ENCODE measurements at places on chromosomes 11 and 22.
A peak's percentile ranks its signal among the peaks of the same experiment; 100 is the strongest.

- DNase-seq = no peak
Measured at GRCh38 chr11:30426781-30427180, 103.9 kb downstream of the ARL14EP start.

- DNase-seq = peak; percentile 94
Measured at GRCh38 chr11:66408488-66409214, 12.2 kb upstream of the NPAS4 start.

GRCh38 chr22:29117799-29118477 lies 45.1 kb downstream of the KREMEN1 start:
- no peak for DNase-seq

DNA sequence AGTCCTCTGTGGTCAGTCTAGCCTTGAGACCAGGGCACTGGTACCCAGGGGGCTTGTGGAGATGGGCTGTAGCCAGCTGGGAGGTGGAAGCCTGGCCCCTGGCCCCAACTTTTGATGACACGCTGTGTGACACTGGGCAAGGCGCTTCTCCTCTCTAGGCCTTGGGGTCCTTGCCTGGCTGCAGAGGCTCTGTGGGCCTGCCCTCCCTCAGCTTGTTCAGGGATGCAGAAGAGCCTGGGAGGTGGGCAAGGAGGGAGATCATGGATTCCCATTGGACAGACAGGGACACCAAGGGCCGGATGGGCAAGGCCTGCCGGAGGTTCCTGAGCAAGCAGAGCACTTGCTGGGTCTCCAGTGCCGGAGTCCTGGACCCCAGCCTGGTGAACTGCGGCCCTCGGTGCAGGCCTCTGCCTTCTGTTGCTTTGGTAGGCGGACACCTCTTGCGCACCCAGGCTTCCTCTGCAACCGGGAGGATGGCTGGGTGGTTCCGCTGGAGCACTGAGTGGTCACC lies 1.3 kb upstream of the PPP2R5B start:
- no peak for DNase-seq

DNA sequence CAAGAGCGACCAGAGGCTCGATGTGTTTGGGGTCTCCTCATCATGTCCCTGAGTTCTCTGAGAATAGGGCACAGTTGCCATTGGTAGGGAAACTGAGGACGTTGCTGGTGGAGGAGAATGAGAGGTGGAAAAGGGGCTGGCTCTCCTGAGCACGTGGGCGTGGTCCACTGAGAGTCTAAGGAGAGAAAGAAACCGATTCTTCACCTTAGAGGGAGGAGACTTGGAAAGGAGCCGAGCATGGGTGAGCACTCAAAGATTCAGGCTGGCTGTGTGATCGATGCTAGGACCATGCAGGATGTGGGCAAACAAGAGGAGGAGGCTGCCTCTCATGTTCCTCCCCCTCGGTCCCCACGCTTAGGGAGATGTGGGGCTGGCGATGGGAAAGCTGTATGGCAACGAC lies 19.8 kb upstream of the TLCD5 start:
- no peak for DNase-seq

DNA sequence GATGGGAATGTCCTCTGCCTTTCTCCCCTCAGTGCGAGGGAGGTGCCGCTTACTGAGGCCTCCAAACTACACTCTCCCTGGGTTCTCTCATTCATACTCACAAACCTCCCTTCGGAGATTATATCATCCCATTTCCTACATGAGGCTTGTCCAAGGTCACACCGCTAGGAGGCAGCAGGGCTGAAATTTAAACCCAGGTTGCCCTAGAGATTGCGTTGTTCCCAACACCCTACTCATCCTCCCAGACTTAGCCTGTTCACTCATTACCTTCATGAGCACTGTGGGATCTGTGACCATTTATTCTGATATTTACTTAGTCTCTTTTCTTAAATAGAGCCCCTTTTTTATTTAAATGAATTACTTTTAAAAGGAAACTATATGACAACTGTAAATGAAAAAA lies 31.1 kb downstream of the SDHAF2 start:
- DNase-seq = no peak

DNA sequence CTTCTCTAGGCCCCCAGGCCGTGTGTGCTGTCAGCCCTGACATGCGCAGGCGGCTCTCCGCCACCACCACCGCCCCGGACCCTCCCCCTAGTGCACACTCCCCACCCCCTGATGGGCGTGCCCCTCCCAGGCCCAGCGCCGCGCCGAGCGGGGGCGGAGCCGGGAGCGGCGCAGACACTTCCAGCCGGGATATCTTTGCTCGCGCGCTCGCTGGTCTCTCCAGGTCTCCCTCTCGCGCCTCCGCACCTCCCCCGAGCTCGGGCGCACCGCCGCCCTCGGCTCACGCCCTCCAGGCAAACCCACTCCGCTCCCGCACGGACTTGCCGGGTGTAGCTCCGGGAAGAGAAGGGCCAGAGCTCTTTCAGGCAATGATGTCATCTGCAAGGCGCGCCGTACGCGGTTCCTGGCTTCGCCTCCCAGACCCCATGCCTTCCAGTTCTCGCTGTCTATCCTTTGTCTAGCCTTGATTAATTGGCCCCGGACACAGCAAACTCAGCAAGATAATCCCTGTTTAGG lies at the start of gene SCN3B:
SCN3B (minus strand) TSS at position 59 of the 516 bp plus-strand sequence. CDS start 823 bp downstream, outside the sequence.
- DNase-seq = peak; percentile 11

DNA sequence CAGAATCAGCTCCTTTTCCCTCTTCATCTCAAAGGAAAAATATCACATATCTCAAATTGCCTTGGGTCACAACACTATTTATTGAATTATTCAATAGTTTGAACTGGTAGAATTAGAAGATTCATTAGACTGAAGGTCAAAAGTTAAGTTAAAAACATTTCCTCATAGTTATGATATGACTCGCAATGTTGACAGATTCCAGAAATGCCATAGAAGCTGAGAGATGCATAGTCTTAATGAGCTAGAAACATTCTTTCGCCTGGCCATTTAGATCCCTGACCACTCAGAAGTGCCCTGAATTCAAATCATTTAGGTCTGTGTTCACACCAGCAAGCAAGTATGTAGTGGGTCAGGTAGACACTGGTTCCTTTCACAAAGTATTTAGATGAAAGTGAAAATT lies 44.4 kb downstream of the FAT3 start:
- no peak for DNase-seq

DNA sequence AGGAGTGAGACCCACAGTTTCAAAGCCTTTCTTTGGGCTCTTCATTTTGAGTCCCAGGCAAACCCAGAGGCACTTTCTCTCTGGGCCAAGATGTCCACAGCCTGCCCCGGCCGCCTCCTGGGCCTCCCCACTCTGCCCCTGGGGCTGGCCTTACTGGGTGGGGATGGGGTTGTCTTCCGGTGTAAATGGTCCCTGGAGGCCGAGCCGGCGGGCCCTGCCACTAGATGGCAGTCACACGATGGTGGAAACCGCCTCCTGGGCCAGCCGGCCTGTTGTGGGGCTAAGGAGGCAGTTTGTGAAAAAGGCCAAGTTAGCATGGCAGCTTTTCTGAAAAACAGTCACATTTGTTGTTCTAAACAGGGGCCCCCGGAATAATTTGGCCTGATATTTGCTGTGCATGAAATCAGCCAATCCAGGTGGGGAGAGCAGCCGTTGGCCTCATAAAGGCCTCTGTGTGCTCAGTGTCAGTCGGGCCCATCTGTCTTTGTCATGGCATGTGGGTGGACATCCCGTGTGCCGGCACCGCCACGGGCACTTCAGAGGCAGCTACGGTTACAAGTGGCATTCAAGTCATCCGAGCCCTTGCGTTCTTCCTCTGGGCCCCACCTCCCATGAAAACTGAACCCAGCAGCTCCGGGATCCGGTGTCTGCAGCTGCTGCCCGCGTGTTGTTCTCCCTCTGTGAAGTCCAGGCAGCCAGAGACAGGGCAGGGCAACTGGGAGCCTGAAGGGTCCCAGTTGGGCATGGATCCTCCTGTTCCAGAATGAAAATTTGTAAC lies 6.5 kb downstream of the MRPL23 start:
- peak; percentile 15 for DNase-seq

DNA sequence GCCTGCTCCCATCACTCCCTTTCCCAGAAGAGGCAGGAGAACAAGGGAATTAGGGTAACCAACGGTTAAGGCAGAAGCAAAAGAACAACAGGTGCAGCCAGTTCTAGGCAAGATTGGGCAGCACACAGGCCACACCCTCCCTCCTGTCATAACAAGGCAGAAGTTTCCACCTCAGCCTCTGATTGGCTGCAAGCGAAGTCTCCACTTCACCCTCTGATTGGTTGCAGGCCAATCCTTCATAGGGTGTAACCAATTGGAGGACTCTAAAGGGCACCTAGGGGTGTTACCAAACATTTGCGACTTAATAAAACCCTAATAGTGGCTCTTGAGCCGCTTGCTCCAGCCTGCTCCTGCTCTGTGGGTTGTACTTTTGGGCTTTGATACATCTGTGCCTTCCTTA lies 153.8 kb downstream of the CACNA1I start:
- DNase-seq = no peak

- DNase-seq = no peak
Measured at GRCh38 chr11:97722065-97722464, 1298.7 kb upstream of the CNTN5 start.

DNA sequence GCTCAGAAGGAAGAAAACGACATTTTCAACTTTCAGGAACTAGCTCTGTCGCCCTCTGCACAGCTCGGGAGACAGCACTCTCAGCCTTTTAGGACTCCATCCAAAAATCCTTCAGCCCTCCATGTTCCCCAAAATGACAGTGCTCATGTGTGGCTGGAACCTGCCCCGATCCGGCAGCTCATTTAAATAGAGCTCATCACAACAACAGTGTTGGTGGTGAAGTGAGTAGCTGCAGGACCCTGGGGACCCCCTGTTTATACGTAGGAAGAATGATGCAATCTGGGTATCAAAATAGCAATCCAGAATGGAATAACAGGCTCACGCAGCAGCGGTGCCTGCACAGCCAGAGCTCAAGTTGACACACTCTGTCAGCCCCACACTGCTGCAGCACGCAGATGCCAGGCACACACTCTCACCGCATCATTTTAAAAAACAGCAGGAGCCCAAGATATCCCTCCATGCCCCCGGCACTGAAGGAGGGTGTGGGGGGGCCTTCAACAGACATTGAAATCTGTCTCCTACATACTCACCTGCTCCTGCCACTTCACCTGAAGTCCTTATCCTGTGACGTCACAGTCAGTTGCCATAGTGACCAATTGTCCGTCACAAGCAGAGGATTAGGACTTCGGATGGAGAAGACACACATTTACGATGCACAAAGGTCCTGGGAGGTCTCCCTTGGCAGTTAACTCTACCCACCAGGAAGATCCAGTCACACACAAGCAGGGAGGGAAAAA lies 24.0 kb downstream of the TRIM66 start:
- no peak for DNase-seq

DNA sequence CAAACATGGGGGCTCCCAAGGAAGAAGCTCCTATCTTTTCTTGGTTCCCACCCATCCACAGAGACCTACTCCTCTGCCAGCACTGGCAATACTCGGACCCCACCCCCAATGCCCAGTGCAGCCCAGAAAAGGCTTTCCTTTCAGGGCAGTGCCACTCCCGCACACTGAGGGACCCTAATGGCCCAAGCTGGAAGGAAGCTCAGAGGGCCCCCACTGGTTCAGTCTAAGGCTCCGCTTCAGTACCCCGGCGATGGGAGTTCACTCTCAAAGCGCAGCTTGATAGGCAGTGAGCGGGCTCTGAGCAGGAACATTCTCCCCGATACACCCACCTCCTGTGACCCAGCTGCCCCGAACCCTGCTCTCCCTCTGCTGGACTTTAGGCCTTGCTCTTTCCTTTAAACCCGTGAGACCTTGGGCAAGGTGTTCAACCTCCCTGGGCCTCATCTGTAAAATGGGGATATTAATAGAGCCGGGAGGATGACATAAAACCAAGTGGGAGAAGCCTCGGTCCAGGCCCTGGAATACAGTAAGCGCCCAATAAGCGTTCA lies 48.4 kb downstream of the CHRDL2 start:
- no peak for DNase-seq

DNA sequence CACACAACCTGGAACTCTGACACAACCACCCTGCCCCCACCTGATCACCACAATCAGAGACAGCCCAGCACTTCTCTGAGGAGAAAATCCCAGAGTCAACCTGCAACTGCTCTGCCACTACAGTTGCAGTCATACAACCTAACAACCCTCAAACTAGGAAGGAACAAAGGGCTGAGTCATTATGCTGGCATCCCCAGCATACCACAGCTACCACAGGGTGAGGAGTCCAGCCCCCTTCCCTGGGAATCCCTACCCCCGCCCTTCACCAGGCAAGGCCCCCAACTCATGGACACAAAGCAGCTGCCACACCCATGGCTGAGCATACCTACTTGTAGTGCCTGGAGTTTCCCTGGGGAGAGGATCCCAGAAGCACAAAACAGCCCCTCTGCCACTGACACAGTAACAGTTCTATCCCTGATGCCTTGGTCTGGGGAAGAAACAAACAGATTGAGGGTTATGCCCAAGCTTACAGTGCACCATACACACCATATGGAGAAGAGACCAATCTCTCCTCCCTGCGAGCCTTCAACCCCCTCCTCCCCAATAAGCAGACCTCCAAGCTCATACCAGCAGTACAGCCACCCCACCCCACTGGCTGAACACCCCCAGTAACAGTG lies 68.5 kb upstream of the C11orf58 start:
- no peak for DNase-seq

DNA sequence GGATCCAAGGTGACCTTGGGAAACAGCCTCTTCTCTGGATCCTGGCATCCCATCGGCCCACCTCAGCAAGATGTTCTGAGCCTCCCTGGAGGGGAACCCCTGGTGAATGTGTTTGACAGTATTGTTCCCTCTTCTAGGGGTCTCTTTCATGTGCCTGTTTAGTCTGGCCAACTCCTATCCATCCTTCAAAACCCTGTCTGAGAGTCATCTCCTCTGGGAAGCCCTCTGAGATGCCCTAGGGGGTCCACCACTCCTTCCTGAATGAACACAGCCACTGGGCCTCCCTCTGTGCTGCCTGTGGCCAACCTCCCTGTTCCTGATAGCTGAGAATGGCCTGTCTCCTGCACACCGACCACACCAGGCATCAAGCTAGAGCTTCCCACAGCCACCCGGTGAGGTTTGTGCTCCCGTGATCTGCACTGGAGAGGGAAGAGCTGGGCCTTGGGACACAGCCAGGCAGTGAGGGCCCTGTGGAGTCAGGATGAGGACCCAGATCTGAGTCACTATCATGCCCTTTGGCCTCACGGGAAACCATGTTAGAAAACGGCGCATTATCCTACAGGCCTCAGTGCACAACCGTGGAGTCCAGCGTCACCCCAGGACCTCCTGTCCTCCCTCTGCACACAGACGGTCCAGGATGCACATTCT lies 8.8 kb downstream of the WNT7B start:
- DNase-seq = no peak

GRCh38 chr11:1458340-1459218 lies 28.0 kb downstream of the MOB2 start:
- DNase-seq = no peak

- no peak for DNase-seq
Measured at GRCh38 chr11:118634431-118635236, 27.2 kb downstream of the PHLDB1 start.

GRCh38 chr22:27212102-27212501 lies 554.7 kb downstream of the MIAT start:
- no peak for DNase-seq

GRCh38 chr11:119691020-119691666 lies 37.9 kb downstream of the NECTIN1 start:
- no peak for DNase-seq

GRCh38 chr22:36452250-36452977 lies 29.0 kb downstream of the TXN2 start:
- peak; percentile 40 for DNase-seq

All from stimulated activated CD4-positive, alpha-beta T cell treated with anti-CD3 and anti-CD28 coated beads, Interleukin-4, amount 100 ng/mL, for 1 hour (primary cell).